ENCODE measurements at places on chromosomes 3 and 15.

GRCh38 chr3:126119008-126119675 is 35.2 kb upstream of the SLC41A3 start:
- no peak for DNase-seq

GRCh38 chr15:66801266-66801665 is 99.2 kb downstream of the SMAD6 start:
- DNase-seq = no peak

- no peak for DNase-seq
Observed at GRCh38 chr3:47527952-47528725, 14.6 kb upstream of the ELP6 start.

- DNase-seq = no peak
Observed at GRCh38 chr3:55858727-55859126, 371.6 kb upstream of the WNT5A start.

DNA sequence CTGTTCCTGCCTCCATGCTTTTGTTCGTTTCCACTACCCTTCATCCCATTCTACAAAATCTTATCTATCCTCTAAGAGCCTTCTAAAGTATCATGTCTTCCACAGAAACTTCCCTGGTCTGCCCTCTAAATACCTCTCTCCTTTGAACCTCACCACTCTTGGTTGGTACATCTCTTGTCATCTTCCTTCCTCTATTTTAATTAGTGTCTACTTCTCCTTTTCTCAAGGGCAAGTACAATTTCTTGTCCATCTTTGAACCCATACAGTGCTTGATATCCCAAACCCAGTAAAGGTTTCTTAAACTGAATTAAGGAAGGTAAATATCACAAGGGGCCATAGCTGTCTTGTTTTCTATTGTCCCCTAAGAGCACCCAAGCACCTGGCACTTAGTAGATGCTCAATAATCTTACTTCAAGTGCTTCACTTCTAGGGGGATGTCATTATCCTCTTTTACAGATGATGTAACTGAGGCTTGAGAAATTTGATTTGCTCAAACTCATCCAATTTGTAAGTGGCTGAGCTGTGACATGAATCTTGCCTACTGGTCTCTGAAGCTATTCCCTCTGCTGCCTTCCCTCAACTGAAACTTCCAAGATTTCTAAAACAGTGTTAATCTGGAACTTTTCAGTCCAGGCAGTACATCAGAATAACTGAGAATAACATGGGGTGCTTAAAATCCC is 2.6 kb upstream of the DAPK2 start:
- no peak for DNase-seq
